ENCODE measurements at places on chromosomes 3 and 15.

DNA sequence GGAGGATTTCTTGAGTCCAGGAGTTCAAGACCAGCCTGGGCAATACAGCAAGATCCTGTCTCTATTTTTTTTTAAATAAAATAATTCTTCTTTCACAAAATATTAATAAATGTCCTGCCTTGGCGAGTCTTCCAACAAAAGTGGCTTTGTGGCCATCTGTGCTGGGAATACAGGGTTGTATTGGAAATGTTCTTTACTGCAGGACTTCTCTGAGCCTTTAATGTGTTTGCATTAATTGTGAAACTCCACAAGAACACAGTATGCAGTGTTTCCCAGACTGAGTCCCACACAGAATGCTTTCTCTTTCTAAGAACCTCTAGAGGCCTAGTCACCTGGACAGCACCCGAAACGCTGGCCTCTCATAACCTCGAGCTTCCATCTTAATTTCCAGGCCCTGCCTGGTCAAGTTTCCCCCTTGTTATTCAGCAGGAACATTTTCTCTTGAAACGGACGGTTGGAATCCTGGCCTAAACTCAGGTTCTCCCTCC lies 85.4 kb upstream of the ARRDC4 start:
- DNase-seq: no peak

GRCh38 chr3:59531066-59531745 lies 481.4 kb upstream of the CFAP20DC start:
- DNase-seq: no peak

DNA sequence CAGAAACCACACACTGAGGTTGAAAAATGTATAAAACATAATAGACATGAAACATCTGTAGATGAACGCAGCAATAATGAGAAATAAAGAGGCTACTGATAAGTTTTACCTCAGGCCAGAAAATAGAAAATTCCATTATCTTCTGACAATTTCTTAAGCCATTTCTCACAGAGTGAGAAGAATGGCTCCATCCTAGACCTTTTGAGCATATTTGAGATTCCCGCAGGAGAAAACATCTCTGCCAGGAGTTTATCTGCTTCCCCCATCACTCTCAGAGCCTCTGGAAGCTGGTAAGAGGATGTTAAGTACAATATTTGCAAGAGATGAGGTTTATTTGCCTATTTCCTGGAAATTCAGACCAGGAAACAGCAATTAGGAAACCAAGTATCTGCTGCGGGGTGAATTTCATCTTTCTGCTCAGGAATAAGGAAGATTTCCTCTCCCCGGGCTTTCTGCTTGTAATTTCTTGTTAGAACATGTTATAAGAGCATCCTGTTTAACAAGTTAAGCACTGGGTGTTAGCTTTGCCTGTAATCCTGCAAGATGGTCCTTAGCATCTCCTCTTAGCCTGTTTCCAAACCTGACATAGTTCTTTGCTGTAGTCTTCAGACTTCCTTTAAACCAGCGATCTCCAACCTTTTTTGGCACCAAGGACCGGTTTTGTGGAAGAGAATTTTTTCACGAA lies 54.8 kb downstream of the ATP13A4 start:
- no peak for DNase-seq

- DNase-seq: no peak
These were observed 451.3 kb downstream of the NTRK3 start for GRCh38 chr15:87805117-87805820.

DNA sequence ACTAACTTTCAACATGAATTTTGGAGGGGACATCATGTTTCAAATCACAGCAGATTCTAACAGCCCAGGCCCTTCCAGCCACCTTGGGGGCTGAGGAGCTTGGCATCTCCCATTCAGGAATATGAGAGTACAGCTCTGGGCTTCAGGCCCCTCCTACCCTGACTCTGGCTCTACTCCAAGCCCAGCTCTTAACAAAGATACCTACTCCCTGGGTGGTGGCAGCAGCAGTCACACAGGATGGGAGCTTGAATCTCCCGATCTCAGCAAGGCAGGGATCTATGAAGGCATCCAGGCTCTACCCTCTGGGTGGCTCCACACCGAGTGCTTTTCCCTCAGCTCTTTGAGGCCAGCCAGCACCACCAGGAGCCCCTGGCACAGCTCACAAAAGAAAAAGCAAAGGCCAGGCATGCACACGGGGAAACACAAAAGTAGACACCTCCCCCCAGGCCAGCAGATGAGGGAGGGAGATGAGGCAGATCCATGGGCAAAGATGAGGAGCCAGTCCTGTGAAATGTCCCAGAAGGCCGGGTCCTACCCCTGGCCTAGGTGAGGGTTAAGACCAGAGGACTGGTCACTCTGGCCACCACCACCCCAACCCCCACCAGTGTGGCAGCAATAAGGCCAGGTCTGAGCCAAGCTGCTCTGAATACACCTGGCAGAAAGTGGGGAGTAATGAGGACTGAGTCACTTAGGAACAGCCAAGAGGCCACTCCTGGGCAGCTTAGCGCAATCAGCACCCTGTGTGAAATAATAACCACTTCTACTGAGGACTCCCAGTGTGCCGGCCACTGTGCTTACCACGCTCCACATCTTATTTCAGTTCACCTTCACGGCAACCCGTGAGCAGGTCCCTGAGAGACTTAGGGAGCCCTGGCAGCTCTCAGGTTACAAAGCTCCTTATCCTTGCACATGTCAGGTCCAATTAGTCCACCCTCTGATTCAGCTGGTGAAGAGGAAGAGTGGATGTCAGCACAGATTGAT lies 24.3 kb downstream of the PLA2G4F start:
- DNase-seq: no peak

DNA sequence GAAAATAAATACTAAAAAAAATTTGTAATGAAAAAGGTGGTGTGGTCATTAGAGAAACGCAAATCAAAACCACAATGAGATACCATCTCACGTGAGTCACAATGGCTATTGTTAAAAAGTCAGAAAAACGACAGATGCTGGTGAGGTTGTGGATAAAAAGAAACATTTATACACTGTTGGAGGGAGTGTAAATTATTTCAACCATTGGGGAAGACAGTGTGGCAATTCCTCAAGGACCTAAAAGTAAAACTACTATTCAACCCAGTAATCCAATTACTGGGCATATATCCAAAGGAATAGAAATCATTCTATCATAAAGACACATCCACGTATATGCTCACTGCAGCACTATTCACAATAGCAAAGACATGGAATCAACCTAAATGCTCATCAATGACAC lies 120.3 kb downstream of the MYO9A start:
- peak; percentile 2 for DNase-seq

DNA sequence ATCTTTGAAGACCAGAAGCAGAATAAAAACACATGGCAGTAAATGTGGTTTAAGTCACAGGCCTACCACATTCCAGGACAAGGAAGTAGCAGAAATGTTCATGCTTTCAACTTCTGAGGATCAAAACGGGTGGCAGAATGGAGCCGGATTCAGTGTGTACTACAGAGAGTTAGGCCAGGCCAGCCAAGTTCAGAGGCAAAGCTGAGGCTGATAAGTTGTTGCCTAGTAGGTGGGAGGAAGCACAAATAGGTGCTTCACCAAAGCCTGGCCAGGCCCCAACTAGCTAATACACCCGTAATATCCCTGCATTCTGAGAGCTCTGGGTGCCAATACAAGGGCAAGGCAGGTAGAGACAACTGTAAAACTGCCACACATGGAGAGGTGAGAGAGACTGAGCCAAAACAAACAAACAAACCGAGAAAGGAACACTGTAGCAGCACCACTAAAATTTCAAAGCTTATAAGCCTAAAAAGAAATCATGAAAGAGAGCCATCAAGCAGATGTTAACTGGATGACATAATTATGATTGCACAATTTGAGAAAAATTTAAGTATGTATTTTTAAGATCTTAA lies 156.4 kb upstream of the CBLB start:
- no peak for DNase-seq

- DNase-seq: no peak
These were observed 763 bp upstream of the TRNT1 start for GRCh38 chr3:3125977-3126376.

GRCh38 chr15:90642464-90643300 lies 74.5 kb upstream of the BLM start:
- no peak for DNase-seq

DNA sequence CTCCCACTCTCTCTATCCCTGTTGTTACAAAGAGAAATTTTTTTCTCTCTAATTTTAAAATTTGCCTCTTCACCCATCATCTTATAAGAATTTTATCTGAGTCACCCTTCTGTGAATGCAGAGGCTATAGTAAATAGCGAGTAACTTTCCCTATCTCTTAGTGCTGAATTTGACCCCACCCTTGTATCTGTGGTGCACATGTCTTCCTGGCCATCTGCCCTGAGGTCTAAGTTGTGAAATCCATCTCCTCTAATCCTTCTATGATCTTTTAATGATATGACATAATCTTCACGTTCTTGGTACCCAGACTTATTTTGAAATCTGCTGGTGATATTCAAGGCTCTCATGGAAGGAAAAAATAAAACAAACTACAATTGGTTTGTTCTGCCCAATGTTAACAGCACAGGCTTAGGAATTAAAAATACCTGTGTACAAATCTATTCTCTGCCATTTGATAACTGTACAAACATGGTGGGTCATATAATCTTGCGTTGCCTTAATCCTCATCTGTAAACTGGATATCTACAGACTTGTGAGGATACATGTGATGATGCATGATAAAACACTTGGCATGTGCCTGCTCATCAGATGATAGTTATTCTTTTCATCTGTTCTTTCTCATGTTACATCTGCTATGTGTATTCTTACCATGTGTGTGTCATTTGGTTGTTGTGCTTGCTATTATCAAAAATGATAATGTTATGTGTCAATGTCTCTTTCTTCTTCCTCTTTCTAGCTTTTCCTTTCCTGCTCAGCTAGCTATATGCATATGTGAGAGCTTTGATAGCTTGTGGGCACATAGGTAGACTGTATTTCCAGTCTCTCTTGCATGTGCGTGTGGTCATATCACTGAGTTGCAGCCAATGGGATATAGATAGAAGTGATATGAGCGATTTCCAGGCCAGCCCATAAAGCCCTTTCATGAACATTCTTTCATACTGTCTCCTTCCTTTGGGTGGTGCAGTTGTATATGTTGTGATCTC lies 13.7 kb upstream of the CCR3 start:
- peak; percentile 50 for DNase-seq

GRCh38 chr3:111539351-111540331 lies 2.4 kb upstream of the CD96 start:
- peak; percentile 55 for DNase-seq

DNA sequence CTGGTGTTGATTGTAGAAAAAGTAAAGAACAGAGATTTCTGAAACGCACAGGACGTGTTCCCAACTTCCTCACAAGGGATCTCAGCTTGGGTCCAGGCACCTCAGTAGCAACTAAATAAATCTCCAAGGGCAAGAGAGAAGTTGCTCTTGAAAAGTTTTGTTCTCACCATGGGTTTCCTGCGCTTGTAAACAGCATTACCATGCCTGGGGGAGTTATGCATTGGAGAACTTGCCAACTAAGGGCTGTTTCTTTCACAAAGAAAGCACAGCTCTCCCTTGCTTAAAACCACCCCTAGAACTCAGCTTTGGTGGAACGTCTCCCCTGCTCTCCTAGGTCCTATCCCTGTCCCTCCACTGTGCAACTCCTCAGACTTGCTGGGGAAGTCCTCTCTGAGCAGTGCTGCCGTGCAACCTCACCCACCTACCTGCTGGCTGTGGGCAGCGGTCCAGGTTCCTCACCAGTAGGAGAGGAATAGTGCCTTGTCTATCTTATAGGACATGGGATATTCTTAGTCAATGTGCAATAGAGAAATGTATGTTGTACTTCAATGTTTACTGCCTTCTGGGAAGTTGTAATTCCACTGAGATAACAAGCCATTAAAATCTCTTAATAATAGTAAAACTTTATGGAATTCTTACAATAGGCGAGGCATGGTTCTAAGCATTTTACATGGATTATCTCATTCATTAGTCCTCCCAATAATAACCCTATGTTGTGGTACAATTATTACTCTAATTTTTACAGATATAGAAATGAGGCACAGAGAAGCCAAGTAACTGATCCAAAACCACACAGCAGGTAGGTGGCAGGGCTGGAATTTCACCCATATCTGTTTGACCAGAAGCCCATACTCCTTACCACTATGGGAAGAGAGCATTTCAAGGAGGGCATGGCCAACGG lies 51.5 kb downstream of the UMPS start:
- no peak for DNase-seq

DNA sequence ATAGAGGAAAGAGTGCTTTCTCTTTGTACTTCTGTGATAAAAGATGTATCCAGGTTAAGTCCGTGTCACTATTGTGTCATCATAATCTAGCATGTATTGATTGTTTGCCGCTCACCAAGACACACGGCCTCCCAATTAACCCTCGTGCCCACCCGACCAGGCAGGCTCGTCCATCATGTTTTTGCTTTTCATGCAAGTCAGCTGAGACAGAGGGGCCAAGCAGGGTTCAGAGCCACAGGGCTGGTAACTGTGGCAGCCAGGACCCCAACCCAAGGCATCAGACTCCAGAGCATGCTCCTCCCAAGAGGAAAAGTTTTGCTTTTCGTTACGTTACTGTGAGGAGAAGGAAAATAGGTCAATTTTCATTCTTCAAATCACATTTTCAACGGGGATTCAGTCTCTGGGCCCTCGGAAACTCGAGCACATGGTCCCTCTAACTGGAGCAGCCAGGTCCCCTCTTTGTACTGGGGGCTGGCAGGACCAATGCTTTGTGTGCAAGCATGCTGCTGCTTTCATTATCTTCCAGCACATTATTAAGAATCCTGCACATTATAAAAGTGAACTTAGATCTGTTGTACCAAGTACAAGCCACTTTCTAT lies 161.1 kb upstream of the TOPAZ1 start:
- no peak for DNase-seq

DNA sequence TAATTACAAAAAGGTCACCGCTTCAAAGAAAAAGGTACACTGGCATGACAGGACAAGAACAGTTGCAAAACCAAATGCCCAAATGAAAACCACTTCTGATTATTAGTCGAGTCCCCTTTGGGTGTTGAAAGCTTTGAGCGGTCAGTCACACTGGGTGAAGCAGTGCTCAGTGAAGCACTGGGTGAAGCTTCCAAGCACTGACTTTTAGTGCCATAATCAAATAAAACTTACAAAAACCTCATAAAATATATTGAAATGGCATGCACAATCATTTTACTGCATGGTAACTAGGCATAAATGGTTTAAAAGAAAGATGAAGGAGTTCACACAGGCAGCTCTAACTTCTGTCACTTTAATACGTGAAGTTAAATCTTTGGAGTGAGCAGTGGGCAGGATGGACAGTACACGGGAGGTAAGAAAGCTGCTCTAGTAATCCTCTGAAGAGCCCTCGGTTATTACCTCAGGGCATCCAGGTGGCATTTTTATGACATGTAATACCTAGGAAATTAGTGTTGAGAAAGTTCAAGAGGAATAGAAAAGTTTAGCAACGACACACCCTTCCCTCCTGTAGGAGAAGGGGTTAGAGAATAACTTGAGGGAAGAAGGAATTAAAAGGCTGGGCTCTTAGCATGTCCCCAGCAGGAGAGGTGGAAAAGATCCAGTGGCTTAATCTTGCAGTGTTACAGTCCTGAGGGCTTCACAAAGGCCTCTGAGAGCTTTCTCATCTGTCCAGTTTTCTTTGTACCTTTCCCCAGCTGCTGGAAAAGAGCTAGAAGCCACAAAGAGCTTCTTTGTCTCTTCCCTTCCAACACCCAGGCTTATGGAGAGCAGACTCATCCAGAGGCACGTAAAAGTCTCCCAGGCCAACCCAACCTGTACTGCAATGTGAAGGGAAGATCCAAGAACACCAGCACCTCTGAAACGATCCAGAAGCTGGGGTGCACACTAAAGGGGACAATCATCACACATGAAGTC lies 64.9 kb upstream of the MYO5C start:
- DNase-seq: no peak

- DNase-seq: no peak
These were observed 907.2 kb downstream of the ROBO1 start for GRCh38 chr3:78860567-78860966.

- DNase-seq: peak; percentile 99
These were observed 52.3 kb downstream of the NCEH1 start for GRCh38 chr3:172658344-172659245.

Measured in fibroblast of skin of right quadriceps (primary cell).